CD4-positive, alpha-beta T cell treated with Interleukin-12 subunit alpha and Interleukin-12 subunit beta, for 1 hour (primary cell): ENCODE measurements at places on chromosomes 1 and 21.

DNA sequence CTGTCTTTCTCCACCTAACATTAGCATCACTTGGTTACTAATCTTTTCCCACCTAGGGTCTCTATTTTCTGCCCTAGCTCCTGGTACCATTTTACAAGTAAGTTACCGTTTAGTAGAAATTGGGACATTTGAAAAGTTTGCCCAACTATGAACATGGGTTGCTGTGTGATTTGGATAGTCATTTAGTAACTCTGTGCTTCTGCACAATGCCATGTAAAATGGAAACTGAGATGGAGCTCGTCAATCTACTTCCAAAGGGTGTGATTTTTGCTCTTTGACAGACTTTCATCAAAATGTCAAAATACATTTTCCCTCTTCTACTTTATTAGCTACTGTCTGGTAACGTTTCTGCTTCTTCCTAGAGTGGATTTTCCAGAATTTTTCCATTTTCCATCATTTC lies 381.5 kb upstream of the B3GALT2 start:
- no peak for DNase-seq

DNA sequence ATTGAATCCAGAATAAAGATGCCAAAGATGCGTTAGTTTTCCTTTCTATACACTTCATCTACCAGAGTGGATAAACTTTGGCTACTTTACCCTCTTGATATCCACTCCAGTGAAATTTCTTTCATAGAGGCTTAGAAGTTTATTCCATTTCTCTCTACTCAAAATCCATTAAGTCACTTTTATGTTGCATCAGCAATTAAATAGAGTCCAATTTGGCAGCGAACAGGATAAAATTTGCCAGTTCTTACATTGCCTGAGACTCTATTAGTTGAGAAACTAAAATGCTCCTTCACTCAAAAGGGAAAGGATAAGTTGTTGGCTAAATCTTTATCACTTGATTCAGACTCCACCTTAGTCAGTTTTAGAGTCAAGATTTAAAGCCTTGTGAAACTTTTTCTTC lies 57.9 kb downstream of the ACBD6 start:
- no peak for DNase-seq

- no peak for DNase-seq
Observed at GRCh38 chr1:168340781-168341482, 60.3 kb downstream of the TBX19 start.

GRCh38 chr1:116458695-116459094 lies 85.7 kb downstream of the ATP1A1 start:
- DNase-seq, result no peak

DNA sequence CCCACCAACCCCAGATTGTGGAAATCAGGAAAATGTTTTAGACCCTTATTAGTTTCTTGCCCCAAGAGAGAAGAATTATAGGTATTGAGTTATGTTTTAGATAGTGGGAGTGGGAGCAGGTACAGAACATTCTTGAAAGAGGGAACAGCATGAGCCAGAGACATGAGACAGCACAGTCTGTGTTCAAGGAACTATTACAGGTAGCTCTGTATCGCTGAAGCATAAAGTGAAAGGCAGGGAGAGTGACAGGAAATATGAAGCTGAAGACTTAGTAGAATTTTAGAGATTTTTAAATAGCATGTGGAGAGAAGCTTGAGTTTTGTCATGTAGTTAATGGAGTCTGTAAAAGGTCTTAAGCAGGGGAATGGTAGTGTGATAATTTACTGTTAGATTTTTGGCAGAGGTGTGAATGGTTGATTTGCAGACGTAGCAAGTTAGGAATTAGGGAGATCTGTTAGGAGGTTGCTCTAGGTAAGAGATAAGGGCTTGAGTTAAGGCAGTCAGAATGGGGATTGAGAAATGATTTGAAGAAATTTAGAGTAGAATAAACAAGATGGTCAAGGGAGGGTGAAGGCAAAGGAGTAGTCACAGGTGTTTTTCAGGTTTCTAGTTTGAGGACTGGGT lies 11.6 kb downstream of the SUCO start:
- no peak for DNase-seq

DNA sequence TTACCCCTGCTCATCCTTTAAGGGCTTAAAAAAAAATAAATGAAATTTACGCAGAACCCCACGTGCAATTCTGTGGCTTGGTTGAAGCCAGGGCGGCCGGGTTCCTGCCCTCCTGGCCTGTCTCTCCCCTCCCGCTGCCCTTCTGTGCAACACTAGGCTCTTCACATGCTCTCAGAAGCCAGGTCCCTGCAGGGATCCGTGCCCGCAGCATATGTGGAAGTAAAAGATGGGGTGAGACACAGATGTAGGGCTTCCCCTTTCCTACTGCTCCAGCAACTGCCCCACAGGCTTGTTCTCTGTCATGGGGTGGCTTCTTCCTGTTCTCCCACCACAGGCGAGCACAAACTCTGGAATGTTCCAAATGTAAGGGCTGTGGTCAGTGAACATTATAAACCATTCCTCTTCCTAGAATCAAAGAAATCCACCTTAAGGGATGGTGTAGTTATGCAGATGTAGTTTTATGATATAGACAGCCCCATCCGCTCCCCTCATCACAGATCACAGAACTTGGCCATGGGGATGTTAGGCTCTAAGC lies 535.4 kb downstream of the KIF26B start:
- DNase-seq, result no peak

DNA sequence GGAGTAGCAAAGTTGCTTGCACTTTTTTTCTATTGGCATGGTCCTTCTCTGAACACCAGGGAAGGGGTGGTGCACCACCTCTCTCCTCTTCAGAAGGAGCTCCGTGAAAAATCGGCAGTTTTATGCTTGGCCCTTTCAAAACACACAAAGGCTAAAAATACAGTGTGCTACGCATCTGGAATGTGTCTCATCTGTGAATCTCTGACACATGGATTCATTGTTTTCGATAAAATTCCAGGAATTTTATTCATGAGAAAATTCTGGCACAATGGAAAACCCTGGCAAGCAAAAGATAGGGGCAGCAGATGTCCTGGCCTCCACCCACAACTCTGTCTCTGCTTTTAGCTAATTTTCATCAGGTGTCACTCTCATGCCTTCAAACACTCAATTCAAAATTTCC lies 42.9 kb downstream of the ERG start:
- no peak for DNase-seq

DNA sequence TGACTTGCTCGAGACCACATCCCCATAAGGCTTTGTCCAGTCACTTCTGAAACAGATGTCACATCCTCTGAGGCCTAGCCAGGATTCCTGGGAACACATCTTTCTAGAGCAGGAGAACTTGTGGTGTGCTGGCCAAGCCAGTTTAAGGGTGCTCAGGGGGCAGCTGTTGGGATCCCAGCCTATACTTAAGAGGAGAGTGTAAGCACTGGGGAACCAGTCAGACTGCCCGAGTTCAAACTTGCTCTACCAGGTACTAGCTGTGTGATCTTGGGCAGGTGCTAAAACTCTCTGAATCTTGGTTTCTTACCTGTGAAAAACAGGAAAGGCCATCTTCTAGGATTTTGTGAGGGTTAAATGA lies 15.6 kb upstream of the LY9 start:
- no peak for DNase-seq

DNA sequence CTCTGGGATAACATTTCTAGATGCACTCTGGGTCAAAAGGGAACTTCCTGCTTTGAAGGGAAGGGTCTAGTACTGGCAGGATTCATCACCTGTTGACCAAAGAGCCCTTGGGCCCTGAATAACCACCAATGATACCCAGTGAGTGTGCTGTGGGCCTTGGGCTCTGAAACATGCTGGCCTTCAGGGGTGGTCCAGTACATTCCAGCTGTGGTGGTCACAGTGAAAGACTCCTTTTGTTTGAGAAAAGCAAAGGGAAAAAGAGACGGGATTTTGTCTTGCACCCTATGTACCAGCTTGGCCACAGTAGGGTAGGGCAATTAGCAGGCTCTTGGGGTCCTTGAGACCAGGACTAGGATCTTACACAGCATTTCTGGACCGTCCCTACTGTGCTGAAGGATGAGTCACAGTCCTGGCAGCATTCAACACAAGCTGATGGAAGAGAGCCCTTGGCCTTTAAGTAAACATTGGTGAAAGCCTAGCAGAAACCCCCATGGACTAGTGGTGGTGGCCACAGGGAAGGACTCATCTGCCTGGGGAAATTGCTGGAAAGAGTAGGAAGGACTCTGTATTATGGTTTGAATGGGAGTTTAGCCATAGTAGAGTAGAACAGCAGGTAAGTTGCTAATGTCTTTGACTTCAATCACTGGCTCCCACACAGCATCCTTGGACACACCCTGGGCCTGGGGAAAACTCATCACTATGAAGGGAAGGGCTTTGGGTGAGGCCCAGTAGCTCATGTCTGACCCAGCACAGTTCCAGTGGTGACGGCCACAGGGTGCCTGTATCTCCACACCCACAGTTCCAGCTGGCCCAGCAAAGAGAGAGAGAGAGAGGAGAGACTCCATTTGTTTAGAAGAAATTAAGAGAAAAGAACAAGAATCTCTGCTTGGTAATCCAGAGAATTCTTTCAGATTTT lies 87.5 kb downstream of the COL24A1 start:
- DNase-seq, result no peak

DNA sequence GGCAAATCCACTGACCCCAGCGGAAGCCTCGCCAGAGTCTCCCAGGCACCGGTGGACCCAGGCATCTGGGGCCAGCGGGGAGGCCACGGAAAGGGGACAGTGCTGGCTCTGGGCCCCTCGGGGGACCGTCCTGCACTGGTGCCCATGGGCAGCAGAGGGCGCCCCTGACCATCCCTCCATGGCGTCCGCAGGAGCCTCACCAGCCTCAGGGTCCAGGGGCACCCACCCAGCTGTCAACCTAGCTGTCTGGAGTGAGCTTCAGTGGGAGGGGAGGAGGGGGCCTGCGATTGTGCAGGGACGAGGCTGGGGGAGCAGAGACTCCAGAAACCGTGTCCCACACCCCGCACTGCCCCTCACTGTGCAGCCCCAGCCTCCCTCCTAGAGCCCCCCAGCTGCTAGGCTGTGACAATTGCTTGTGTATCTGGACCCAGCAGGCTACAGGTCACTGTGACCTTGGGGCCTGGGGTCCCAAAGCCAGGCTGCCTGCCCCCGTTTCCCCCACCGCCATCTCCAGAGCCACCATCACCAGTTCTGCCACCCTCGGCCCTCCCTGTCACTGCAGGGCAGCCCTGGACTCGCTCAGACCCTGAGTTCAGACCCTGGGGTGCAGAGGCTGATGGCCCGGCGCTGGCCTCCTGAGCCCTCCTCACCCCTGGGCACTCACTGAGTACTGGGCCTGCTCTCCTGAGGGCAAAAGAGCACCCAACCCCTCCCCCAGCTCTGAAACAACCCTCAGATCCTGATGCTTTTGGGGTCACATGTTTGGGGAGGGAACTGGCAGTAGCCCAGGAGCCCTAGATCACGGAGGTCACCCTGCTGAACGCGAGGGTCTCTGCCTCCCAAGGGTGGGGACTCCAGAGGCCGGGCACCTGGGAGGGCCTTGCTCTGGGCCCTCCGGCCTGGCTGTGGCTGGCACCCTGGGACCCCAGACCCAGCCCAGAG lies 10.6 kb upstream of the COL6A1 start:
- peak; percentile 46 for DNase-seq

DNA sequence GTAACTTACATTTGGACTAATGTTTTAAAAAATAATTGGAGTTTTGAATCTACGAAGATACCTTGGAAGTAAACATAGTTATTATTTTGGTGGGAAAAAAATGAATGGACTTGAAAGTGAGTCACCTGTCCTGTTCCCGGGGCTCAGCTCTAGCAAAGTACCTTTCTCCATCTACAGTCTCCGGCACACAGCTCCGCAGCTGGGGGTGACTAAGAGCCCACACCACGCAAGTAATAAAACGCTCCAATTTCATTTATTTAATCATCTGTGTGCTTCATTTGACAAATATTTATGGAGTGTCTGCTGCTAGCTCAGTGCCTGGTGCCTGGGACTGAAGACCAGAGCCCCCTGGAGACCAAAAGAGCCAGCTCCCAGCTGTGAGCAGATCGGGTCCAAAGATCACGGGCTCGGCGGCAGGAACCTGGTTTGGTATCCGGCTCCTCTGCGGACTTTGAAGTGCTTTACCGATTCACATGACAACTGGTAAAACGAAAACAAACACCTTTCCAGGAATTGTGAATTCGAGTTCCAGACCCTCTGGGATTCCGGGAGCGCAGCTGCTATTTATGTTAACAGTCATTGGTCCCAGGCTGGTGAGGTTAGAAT lies 1.7 kb upstream of the RIPK4 start:
- DNase-seq, result no peak

DNA sequence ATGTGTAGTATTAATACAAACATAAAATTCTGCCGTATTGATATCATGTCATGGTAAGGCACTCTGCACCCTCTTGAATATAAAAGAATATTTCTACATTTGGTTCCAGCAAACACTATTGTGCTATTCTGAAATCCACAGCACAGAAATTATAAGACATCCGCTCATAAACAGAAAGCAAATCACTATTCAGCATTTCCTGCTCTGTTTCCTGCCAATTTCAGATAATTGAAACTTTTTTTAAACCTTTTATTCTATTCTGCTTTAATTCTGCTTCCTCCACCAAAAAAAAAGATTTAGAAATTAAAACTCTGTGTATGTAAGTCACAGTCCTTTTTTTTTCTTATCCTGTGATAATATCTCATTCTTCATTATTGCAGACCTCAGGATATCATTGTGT lies 39.6 kb upstream of the PLEKHO1 start:
- peak; percentile 41 for DNase-seq

GRCh38 chr1:198472119-198472518 lies 68.4 kb downstream of the ATP6V1G3 start:
- no peak for DNase-seq

DNA sequence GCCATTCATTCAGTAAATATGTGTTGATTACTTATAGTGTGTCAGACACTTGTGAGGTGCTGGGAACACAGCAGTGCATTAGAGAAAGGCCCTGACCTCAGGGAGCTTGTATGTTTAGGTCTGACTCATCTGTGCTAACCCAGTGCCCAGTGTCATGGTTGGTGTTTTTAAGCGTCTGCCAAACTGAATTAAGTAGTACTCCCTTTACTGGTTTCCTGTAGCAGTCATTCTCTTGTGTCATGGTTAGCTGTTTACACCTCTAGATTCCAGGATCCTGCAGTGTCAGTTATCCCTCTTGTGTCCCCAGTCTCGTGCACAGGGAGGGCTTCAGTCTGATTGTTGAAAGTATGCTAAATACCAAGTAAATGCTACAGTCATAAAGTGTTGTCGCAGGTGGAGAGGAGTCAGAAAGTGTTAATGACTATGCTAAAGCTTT lies 14.2 kb downstream of the UCK2 start:
- DNase-seq, result no peak

- DNase-seq, result no peak
Observed at GRCh38 chr1:184299406-184299790, 87.4 kb upstream of the C1orf21 start.

DNA sequence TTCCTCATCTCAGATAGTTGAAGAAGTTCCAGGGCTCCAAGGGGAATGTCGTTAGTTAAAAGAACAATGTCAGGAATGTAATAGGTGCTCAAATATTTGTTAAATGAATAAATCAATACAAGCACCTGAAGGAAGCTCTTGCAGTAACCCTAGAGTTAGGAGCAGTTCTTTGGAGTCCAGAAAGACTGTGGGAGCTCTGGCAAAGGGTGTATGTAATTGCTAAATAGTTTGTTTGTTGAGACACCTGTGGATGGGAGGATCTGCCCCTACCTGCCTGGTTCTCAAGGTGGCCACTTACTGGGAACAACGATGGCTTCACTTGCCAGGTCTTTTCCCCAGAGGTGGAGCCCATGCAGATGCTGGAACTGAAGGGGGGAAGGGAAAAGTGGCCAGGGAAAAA lies 27.5 kb upstream of the JUN start:
- DNase-seq, result no peak
